ENCODE measurements at places on chromosomes 12 and 14.

- no peak for DNase-seq
- no peak overlapping the region for H3K4me3 ChIP-seq
- H3K4me1 ChIP-seq = no peaks in the 10 kb centered on the region
- no peak overlapping the region for H3K27ac ChIP-seq
- H3K27me3 ChIP-seq = no peaks in the 10 kb centered on the region
Observed at GRCh38 chr12:3897371-3897971, 24.3 kb upstream of the PARP11 start.

DNA sequence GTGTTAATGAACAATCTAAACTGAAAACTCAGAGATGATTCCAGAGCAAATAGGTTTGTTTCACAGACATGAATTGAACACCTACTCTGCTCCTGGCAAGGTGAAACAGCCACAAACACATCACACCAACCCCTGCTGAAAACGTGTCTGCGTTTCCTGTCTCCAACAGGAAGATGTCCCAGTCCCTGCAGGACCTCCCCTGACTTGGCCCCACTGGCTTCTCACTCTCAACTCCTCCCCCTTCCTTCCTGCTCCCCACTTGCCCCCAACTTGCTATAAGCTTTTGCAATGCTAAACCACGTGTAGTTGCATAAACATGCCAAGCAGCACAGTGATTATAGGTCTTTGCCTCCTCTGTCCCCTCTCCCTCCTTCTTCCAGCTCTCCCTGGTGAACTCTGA, 567.6 kb downstream of the BCL11B start:
- H3K27ac ChIP-seq = no peak overlapping the region
- H3K36me3 ChIP-seq = no peaks in the 10 kb centered on the region
- no peak for DNase-seq
- H3K4me1 ChIP-seq = no peaks in the 10 kb centered on the region
- no peaks in the 10 kb centered on the region for H3K27me3 ChIP-seq
- H3K4me3 ChIP-seq = no peak overlapping the region

- no peaks in the 10 kb centered on the region for H3K27me3 ChIP-seq
- no peak overlapping the region for H3K4me3 ChIP-seq
- H3K27ac ChIP-seq = no peak overlapping the region
- H3K36me3 ChIP-seq = no peaks in the 10 kb centered on the region
Observed at GRCh38 chr12:69355363-69356028, 4.0 kb upstream of the YEATS4 start.

DNA sequence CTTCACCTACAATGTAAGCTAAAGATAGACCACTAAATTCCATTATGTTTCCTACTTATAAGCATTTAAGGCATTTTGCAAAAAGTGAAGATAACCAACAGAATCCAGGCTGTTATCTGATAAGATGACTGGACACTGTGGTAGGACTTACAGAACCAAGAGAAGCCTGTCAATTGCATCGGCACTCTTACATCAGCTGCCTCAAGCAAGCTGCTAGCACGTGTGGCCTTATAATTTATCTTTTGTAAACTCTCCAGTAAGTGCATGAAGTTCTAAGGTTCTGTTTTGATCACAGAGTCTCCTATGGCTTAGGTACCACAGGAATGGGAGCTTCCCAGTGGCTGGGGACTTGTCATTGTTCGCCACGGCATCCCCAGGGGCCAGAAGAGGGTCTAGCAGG, 88.7 kb downstream of the TRAFD1 start:
- H3K27ac ChIP-seq = no peak overlapping the region
- H3K27me3 ChIP-seq = no peaks in the 10 kb centered on the region
- no peak for DNase-seq
- peaks cover 27% of the 10 kb centered on the region for H3K4me1 ChIP-seq
- no peak overlapping the region for H3K4me3 ChIP-seq

- peaks cover 21% of the 10 kb centered on the region for H3K36me3 ChIP-seq
- no peak for DNase-seq
- H3K27ac ChIP-seq = no peak overlapping the region
- H3K4me1 ChIP-seq = peaks cover 16% of the 10 kb centered on the region
- no peaks in the 10 kb centered on the region for H3K27me3 ChIP-seq
- no peak overlapping the region for H3K4me3 ChIP-seq
Observed at GRCh38 chr12:54328595-54329337, 3.8 kb downstream of the COPZ1 start.

DNA sequence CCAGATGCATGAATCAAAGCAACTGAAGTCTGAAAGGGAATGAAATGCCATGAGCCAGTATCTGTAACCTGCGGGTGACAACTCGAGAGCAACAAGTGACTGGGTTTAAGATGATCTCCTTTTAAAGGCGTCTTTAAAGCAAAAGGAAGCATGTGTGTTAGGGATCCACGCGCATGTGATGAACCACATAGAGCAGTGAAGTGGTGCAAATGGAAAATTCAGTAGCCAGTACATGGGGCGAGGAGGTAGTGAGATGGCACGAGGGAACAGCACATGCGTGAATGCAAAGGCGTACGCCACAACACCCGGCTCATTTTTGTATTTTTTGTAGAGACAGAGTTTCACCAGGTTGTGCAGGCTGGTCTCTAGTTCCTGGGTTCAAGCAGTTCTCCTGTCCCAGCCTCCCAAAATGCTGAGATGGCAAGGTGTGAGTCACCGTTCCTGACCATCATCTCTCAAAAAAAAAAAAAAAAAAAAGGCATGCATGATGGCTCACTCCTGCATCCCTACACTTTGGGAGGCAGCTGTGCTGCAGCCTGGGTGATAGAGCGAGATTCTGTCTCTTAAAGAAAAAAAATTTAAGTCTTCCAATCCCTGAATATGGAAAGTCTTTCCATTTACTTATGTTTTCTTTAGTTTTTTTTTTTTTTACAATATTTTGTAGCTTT, 24.6 kb upstream of the BCL7A start:
- peak; percentile 25 for DNase-seq
- no peaks in the 10 kb centered on the region for H3K27me3 ChIP-seq
- no peaks in the 10 kb centered on the region for H3K36me3 ChIP-seq
- no peak overlapping the region for H3K27ac ChIP-seq
- H3K4me1 ChIP-seq = peaks cover 29% of the 10 kb centered on the region
- no peak overlapping the region for H3K4me3 ChIP-seq

- H3K36me3 ChIP-seq = no peaks in the 10 kb centered on the region
- H3K27ac ChIP-seq = no peak overlapping the region
- H3K4me3 ChIP-seq = no peak overlapping the region
- H3K4me1 ChIP-seq = no peaks in the 10 kb centered on the region
- DNase-seq = no peak
Observed at GRCh38 chr12:122687086-122687485, 16.1 kb downstream of the HCAR2 start.

- H3K4me1 ChIP-seq = peaks cover 38% of the 10 kb centered on the region
- peak overlapping the region; percentile 52 for H3K27ac ChIP-seq
Observed at GRCh38 chr14:102316338-102316742, 3.2 kb upstream of the ZNF839 start.

DNA sequence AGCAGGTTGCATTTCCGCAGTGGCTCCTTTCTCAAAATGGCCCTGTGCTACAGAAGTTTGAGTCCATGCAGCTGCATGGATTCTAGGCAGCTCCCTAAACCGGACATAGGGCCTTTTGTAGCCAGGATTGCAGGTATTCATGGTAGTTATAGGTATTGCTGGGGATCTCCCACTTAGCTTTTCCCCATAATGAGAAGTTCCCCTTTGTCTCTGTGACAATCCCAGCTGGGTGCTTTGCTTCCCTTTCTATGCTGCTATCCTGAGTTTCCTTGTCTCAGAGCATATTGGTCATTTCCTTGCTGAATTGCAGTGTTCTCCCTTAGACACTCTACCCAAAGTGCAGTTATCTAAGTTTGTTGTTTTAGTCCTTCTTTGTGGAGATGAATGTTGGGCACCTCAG, 120.9 kb upstream of the MIS18BP1 start:
- H3K4me1 ChIP-seq = no peaks in the 10 kb centered on the region
- no peaks in the 10 kb centered on the region for H3K36me3 ChIP-seq
- no peaks in the 10 kb centered on the region for H3K27me3 ChIP-seq
- no peak overlapping the region for H3K27ac ChIP-seq
- H3K4me3 ChIP-seq = no peak overlapping the region

DNA sequence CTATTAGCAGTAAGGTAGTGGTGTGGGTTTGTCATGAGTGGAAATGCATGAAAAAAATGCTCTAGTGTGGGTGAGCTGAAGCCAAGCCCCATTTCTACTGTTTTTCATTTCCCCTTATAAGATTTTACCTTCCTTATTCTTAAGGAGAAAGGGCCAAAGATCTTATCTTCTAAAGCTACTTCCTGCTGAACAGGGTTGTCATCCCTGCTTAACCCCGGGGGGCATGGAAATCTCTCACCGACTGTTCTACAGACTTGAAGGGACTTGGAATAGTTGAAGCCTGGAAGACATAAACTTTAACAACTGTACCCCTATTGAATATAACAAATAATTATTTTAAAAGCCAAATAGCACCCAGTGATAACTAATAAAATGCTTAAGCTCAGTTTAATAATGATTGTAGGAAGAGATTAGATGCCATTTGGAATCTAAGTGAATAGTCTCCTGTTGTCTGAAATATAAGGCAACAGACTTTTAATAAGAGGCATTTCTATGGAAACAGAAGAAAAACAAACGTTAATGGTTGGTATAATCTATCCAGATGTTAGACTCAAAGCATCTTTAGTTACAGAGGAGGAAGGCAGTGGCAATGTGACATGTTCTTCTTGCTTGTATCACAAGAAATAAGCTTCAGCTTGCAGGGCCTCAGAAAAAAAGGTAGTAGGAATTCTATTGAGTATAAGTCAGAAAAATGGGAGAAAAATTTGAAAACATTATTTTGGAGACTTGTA, 1.8 kb upstream of the GMFB start:
- peak overlapping the region; percentile 97 for H3K27ac ChIP-seq
- no peak for DNase-seq
- no peaks in the 10 kb centered on the region for H3K27me3 ChIP-seq
- peaks cover 35% of the 10 kb centered on the region for H3K4me1 ChIP-seq

- H3K27ac ChIP-seq = no peak within 1 kb of the TSS
- peaks cover 26% of the 10 kb centered on the region for H3K27me3 ChIP-seq
- no peak for DNase-seq
- H3K36me3 ChIP-seq = no peaks in the 10 kb centered on the region
- H3K4me1 ChIP-seq = peaks cover 27% of the 10 kb centered on the region
Observed at GRCh38 chr14:52950898-52951680, at the start of gene FERMT2. Gene FERMT2 (minus strand): TSS chr14:52951050. CDS start chr14:52950568, 482 bp downstream.

DNA sequence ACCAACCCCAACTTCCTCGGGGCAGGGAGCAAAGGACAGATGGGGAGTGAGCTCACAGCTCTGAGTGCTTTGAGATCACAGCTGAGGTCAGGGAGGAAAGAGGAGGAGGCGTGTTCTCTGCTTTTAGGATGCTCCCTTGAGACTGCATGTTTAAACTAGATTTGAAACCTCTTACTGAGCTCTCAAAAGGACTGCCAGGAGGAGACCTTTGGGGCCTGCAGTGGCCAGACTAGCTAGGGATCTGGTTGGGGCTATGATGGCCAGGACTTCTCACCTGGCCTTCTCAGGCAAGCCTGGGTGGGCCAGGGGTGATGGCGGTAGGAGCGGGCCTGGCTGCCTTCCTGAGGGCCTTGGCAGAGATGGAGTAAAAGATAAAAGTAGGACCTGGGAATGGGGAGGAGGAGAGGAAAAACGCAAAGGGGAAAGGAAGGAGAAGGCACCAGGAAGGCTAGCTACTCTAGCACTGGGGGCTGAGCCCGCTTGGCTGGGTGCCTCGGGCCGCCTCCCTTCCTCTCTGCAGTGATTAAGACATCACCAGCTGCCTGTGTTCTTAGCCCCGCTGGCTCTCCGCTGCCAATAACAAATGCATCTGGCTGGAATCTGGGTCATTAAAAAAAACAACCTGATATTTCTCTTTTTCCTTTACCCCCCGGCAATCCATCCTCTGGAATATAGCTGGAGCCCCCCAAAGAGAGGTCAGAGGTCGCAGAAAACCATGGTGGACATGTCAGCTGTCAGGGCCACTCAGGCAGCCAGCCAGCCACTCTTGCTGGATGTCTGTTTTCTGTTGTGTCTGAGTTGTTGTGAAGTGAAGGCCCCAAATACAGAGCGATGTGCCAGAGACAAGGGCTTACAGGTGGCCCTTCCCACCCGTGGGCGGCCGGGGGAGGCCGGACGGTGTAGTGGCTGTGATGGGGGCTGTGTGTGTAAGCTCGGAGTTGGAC, 141.3 kb downstream of the TSPAN9 start:
- no peaks in the 10 kb centered on the region for H3K27me3 ChIP-seq
- no peaks in the 10 kb centered on the region for H3K4me1 ChIP-seq
- H3K4me3 ChIP-seq = no peak overlapping the region
- no peak for DNase-seq

- DNase-seq = no peak
- H3K36me3 ChIP-seq = no peaks in the 10 kb centered on the region
- no peak overlapping the region for H3K4me3 ChIP-seq
- no peaks in the 10 kb centered on the region for H3K4me1 ChIP-seq
Observed at GRCh38 chr14:67396381-67396970, 15.5 kb downstream of the PLEK2 start.

Measured in B cell (primary cell).